ENCODE measurements at places on chromosomes 3 and 15. TPM values are rescaled to one million over a fixed set of nuclear protein-coding genes. Genes with fewer than 3 reads are reported as not detected.

DNA sequence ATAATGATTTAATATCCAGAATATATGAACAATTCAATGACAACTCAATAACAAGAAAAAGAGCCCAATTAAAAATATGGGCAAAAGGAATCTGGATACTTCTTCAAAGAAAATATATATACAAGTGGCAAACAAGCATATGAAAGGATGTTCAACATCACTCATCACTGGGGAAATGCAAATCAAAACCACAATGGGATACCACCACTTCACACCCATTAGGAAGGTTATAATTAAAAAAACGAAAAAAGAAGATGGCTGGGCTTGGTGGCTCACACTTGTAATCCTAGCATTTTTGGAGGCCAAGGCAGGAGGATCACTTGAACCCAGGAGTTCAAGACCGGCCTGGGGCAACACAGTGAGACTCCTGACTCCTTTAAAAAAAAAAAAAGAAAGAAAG is 4.1 kb downstream of the CCDC12 start:
- no peak for DNase-seq

GRCh38 chr3:161939918-161940620 is 443.5 kb downstream of the OTOL1 start:
- no peak for DNase-seq

DNA sequence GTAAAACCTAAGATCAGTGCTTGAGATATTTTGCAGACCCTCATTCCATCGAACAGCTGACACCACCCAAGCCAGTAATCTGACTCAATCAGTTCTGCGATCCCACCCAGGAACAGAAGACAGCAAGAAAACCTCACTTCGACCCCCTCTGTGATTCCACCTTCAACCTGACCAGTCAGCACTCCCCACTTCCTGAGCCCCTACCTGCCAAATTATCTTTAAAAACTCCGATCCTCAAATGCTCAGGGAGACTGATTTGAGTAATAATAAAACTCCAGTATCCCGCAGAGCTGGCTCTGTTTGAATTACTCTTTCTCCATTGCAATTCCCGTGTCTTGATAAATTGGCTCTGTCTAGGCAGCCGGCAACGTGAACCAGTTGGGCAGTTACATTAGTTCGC is 25.7 kb upstream of the CLDN16 start:
- DNase-seq, result no peak

CCDC33 gene
- not detected for total RNA-seq

TTC21A gene
- total RNA-seq, result 0.90 TPM

GRCh38 chr15:24956111-24956838 is 1.5 kb downstream of the SNRPN start:
- peak; percentile 36 for DNase-seq

C3orf20 gene
- total RNA-seq, result not detected

GRCh38 chr3:195080125-195080524 is 190.8 kb downstream of the XXYLT1 start:
- peak; percentile 70 for DNase-seq

RARB gene
- 3.8 TPM for total RNA-seq

GABRR3 gene
- not detected for total RNA-seq

DNA sequence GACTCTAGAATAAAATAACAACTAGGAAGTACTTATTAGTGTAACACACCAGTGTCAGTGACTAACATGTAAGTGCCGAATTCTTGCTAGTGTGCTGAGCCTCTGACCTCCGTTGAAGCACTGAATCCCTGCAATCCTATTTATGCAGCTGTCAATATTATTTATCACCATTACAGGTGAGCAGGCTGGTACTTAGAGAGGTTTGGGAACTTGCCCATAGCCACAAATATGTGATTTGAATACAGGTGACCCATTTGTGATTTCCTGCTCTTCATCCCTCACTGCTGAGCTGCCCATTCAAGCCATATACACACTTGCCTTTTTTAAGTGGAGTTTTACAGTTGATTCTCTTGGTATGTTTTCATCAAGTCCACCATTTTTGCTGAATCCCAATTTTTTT is 12.2 kb downstream of the EIF4E3 start:
- no peak for DNase-seq

- peak; percentile 86 for DNase-seq
Observed at GRCh38 chr3:185825006-185825638, at the start of gene IGF2BP2. Gene IGF2BP2 (minus strand): TSS chr3:185825042. CDS start chr3:185824960, 82 bp downstream.

DNA sequence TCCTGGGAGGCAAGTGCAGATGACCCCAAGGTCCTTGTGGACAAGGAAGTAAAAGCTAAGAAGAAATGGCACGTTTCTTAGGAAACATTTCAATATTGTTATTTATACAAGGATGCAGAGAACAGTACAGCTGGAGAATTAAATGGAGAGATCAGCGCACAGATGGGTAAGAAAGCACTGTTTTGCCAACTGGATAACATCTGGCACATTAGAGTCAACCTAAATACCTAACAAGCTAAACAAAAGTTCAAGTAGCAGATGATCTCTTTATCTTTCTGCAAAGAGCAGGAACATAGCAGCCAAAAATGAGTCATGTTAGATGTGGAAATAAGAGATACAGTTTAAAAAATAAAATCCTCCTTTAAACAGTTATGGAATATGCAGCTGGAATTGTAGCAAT is 15.7 kb upstream of the DPPA4 start:
- no peak for DNase-seq

DNA sequence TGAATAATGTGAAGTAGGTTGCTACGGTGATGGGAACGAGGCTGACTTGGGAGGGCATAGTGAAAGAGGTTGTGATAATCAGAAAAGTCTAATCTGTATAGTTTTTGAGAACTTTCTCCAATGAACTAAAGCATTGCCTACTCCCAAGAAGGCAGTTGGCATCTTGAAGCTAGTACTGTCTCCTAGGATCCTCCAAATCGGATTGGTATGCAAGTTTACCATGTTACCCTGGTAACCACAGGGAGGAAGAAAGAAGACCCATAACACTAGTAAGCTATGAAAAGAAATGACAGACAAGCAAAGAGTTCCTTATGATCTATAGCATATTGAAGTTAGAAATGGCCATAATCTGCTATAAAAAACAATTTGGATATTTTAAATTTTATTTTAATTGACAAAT is 127.2 kb upstream of the SYNPR start:
- DNase-seq, result no peak

- DNase-seq, result no peak
Observed at GRCh38 chr15:58329781-58330671, 101.8 kb upstream of the LIPC start.

MESP2 gene
- total RNA-seq, result not detected

DNA sequence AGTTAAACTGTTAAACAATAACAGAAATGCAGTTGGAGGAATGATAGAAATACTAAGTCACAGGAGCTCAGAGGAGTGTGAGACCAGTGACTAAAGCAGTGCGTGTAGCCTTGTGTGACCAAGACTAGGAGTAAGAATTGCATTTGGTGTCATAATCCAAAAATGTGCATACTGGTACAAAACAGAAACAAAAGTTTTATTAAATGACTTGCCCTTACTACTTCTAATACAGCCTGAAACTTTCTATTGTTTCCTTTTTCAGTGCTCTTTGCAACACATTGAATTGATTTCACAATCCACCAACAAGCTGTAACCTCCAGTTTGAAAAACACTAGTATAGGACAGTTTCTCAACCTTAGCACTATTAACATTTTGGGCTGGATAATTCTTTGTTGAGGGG is 17.1 kb downstream of the SNX1 start:
- DNase-seq, result no peak

GRCh38 chr15:33742306-33742705 is 226.0 kb upstream of the CHRM5 start:
- no peak for DNase-seq

DNA sequence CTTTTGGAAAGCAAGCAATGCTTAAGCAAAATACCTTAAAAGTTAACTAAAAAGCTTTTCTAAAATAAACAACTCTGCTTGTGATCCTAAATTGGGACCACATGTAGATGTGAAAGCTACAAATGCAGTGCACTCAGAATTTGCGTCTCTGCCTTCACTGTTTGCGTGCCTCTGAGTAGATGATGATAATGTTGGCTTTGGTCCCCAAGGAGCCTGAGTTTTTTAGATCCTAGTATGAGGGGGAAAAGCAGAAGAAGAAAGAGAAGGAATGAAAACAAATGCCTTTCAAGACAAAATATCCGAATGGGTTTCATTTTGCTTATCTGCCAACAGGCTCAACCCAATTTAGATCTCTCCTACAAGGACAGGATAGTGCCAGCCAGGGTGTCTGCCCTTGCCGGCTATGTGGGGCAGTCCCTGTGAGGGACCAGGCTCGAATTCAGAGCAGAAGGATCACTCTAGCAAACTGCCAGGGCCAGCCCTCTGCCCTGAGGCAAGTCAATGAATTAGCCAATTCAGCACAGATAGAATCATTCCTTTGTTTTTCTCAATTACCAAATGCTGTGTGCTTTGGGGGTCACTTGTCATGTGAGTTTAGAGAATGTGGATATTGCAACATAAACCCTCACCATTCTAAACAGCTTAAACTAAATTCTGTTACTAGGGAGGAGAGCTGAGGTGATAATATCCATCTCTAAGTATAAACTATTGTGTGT is 28.5 kb downstream of the SCG5 start:
- DNase-seq, result no peak

GRCh38 chr15:58517682-58518525 is 86.1 kb downstream of the LIPC start:
- DNase-seq, result no peak

STRIT1 gene
- total RNA-seq, result not detected

GOLGA8G gene
- total RNA-seq, result not detected

DNA sequence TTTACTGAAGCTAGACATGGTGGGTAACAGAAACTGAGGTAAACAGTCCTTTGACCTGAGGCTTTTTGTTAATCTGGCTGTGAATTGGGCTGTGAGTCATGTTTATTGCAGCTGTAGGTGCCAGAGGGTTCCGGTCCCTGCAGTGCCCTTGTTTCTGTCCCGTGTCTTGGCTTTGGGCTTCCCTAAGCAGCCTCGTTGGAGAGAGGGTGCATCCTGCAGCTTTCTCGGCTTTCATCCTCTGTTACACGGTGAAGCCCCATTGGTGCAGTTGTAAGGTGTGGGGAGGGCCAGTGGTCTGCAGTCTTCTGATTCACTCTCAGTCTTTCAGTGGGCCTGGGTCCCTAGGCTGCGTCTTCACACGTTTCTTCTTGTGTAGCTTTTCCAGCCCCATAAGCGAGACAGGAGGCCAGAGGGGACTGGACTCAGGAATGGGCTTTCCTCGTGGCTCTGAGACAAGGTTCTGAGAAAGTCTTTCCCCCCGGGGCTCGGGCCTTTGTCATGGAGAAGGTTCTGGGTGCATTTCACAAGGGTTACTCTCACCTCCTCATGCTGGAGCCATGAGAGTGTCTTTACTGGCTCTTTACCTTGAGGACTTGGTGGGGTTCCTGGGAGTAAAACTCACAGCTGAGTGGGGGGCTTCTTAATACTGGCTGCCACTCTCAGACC is 33.1 kb downstream of the ASB7 start:
- DNase-seq, result no peak

TEX9 gene
- total RNA-seq, result 0.26 TPM

DNA sequence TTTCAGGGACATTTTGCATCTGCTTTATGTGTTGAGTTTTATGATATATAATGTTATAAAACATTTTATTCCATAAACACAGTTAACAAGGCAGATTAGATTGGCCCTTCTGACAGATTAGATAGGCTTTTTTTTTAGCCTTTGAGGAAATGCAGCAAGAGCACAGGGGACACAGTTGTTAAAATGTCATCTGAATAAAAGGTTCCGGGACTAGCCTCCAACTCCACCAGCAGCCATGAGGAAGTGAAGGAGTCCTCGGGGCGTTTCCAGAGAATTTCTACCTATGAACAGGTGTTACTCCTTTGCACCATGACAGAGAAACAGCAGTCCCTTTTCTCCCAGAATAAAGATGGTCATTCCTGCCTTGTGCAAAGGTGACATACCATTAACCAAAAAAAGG is 167.8 kb upstream of the KBTBD8 start:
- DNase-seq, result no peak

Measured in dermis microvascular lymphatic vessel endothelial cell (primary cell).